ENCODE measurements at places on chromosomes 1 and 21.
A peak's percentile ranks its signal among the peaks of the same experiment; 100 is the strongest.

- no peak for DNase-seq
Measured at GRCh38 chr1:94795434-94795833, 24.7 kb upstream of the SLC44A3 start.

GRCh38 chr1:90513956-90514355, 203.1 kb downstream of the BARHL2 start:
- DNase-seq = no peak

- peak; percentile 98 for DNase-seq
Measured at GRCh38 chr1:200802865-200803512, 64.3 kb downstream of the CAMSAP2 start.

DNA sequence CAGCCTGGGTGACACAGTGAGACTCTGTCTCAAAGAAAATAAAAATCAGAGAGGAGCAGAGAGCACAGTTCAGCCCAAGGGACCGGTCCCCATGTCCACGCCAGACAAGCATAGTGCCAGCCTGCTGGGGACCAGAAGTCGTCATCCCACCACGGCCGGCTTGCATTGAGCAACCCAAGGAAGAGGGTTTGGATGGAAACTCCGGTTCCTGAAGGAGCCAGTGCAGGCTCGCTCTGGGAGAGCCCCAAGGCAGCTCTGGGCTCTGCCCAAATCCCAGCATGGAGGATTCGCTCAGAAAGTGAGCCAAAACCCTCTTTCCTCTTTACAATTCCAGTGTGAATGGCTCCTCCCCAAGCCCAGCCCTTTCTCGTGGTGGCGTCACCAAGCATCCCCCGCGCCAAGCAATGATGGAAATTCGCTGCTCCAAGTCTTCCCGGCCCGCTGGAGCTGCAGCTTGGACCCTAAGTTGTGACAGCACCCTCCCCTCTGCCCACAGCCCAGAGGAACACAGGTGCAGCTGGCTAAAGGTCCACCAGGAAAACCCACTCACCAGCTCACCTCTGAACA, 64.1 kb upstream of the SLC25A33 start:
- DNase-seq = no peak

DNA sequence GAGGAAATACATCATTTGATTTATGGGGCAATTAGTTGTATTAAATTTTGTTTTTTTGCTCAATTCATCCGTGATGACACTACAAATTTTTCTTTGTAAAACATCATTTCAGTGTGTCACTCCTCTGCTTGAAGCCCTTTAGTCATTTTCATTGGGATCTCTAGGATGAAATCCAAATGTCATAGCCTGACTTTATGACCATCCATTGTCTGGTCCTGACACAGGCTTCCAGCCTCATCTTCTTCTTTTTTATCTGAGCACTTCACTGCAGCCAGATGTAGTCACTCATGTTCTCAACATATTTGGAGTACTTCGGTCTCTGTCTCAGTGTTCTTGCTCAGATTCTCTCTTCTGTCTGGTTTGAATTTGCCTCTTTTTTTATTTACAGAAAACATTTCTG, 173.1 kb downstream of the HMCN1 start:
- DNase-seq = no peak

DNA sequence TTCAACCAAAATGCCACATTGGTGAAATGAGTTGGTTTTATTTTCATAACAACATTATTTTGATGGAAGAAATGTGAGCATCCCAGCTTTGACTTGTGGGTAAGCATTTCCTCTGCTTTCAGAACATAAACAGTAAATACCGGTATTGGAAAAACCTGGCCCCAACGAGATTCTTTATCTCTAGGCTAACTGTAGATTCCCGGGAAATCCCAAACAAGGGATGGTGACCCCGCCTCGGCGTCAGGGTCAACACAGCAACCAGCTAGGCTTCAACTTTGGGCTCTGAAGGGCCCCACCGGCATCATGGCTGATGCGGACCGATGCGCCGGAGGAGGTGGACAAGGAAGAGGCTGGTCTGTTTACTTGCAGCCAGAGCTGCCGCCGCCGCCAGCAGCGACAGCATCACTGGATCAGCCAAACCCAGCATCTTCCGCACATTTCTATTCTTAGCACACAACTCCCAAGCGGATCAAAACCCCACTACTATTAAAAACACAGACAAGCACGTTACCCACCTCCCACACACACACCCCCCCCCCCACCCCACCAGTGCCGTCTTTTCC, 1.1 kb downstream of the AKT3 start:
- peak; percentile 78 for DNase-seq

GRCh38 chr1:55632058-55632457, 416.9 kb upstream of the USP24 start:
- DNase-seq = no peak

GRCh38 chr1:74343216-74343615, 108.0 kb downstream of the TNNI3K start:
- DNase-seq = peak; percentile 56

DNA sequence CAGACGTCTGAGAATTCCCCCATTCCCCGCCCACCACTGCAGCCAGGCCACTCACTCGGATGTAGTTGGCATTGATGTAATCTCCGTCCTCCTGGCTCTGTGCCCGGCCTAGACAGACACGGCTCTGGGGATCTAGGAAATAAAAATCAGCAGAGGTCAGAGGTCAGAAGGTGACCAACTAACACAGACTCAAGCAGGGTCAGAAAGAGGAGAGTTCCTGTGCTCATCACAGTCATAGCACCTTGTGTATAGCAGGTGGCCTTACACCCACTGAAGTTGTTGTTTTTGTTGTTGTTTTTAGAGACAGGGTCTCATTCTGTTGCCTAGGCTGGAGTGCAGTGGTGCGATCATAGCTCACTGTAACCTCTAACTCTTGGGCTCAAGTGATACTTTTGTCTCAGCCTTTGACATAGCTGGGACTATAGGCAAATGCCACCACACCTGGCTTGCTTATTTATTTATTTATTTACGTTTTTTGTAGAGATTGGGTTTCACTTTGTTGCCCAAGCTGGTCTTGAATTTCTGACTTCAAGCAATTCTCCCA, 4.9 kb downstream of the PTPN7 start:
- no peak for DNase-seq

GRCh38 chr1:87853576-87854351, 525.1 kb downstream of the LMO4 start:
- no peak for DNase-seq

DNA sequence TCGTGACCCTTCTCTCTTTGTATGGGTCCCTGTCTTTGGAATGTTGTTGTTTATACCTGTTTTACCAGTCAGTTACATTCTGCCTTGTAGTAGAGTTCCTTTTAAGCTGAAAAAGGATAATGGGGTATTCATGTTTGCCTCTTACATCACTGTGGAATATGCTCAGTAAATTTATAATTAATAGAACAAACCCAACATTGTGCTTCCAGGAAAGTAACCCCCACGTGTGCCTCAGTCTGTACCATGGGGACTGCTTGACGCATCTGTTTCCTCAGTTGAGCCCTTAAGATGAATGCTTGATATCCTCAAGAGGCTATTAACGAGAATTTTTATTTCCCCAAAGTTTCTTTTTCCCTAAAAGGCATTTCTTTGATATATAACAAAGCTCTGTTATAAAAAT, 73.4 kb downstream of the ST6GALNAC3 start:
- DNase-seq = no peak

DNA sequence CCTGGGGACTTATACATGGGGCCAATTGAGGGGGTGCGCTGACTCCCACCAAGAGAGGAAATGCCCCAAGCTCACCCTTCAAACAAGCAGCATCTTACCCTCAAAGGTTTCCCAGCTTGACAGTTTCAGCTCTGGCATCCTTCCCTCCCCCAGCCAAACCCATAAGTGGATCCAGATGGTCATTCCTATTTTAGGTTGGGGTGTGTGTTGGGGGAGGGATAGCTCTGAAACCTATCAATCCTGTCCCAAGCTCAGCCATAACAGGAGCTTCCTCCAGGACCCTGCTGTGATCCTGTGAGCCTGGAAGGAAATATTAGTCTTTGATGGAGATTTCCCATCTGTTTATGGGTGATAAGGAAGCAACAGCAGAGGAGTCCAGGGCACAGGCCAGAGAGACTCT, 3.4 kb upstream of the TMEM222 start:
- DNase-seq = no peak

- DNase-seq = no peak
Measured at GRCh38 chr1:225529726-225530125, 101.9 kb upstream of the LBR start.

DNA sequence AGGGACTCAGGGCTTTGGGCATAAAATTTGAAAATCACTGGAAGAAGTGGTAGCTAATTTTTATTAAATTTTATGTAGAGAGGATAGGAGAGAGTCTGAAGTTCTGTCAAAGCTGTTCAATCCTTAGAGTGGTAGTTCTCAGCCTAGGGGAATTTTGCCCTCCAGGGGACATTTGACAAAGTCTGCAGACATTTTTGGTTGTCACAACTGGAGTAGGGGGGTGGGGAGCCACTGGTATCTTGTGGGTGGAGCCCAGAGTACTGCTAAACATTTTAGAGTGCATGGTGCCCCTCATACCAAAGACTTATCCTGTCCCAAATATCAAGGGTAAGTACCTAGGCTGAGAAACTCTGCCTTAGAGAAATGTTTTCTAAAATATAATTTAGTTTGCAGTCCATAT, 30.2 kb downstream of the RASAL2 start:
- DNase-seq = peak; percentile 52

GRCh38 chr1:180849031-180849775, 63.5 kb upstream of the KIAA1614 start:
- DNase-seq = no peak

DNA sequence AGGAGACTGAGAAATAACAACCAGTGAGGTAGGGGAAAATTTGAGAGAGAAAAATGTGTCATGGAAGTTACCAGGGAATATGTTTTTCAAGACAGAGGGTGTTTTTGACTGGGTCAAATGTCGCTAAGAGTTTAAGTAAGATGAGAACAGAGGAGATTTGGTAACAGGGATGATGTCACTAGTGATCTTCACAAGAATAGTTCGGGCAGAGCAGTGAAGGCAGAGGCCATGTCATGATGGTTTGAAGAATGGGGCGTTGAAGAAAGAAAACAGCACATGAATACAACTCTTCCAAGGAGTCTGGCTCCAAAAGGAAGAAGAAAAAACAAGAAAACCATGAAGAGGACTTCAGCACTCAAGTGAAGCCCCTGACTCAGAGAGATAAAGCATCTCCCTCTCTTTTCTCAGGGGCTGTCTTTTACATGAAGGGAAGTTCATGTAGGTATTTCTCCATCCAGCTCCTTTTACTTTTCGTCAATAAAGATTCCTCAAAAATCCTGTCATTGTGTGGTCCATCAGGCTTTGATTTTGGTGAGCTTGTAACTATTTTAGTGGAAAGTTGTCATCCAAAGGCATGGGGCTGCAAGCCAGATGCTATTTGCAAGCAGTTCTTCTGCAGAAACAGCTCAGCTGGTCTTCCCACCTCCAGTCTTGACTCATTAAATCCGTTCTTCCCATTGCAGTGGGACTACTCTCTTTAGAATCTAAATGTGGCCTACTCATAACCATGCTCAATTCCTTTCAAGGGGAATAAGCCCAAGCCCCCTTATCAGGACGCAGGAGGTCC, 397.3 kb downstream of the LMX1A start:
- no peak for DNase-seq

DNA sequence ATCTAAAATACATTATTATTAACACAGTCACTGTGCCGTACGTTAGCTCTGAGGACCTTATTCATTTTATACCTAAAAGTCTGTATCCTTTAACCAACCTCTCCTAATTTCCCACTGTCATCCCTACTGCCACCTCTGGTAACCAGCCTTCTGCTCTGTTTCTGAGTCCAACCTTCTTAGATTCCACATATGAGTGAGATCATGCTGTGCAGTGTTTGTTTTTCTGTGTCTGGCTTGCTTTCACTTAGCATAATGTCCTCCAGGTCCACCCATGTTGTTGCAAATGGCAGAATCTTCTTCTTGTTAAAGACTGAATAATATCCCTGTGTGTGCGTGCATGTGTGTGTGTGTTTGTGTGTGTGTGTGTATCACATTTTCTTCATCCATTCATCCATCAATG, 64.2 kb downstream of the ETS2 start:
- no peak for DNase-seq
